ENCODE measurements at places on chromosomes 11 and 22.

DNA sequence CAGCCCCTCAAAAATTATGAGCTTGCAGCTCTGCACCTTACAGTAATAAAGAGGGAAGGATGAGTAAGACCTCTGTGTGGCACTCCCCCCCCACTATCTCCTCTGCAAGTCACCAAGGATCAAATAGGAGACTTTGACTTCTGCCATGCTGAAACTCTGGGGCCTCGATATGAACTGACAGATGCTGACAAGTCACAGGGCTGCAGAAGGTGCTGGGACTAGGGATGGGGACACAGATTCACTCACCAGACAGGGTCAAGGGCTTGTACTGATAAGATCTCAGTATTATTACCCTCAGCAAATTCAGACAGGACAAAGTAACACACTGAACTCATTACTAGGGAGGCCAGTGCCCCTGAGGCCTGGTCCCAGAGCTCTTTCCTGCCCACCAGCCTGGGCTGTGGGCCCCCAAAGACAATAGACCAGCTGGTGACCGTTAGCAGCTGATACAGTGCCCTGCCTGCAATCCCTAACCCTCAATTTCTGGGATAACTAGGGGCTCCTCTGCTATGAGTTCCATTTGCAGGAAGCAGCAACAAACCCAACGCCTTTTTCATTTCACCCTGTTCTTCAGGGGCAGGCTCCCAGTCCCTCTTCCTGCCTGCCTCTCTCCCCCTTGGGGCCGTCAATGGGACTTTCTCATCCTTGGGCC, 20.1 kb downstream of the TMPRSS13 start:
- DNase-seq = no peak

DNA sequence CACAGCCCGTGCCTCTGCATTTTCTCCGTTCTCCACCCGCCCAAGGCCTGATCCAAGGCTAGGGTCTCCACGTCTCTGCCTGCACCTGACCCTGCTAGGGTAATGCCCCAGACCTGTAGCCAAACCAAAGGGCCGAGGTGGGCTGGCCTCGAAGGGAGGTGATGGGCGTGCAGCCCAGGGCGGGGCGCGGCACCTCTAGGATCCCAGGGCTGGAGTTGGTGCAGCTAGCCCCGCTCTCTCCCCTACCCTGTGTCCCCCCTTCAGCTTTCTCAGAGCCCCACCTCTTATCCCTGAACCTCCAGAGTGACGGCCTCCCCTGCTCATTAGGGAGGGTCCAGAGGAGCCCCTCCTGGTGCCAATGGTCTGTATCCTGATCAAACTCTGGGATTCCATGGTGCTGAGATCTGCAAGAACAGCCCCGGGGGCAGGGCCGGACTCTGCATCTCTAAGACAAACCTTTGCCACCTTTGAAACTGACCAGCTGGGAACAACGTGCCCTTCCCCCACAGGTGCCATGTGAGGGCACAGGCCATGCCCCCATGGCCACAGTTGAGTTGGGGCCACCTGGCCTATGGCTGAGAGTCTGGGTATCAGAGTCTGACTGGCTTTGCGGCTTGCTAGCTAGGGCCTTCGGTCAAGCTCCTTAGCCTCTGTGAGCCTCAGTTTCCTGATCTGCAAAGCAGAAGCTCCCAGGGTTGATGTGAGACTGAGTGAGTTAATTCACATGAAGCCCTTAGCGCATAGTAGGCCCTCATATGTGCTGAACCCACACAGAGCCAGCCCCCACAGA, 23.1 kb upstream of the CBX7 start:
- no peak for DNase-seq

DNA sequence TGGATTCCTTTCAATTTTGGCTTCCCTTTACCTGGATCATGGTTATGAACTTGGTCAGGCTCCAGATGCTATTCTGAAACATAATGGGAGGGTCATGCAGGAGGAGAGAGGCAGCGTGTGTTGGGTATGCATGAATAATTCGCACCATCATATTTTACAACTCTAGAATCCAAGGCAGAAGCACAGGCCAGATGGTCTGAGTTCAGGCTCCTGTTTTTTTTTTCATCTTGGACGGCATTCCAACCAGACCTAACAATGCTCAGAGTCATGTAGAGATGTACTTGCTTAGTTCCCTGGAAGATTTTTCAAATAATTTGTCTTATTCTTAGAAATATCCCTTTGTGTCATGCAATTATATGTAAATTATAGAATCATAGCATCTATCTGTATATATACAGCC, 393.5 kb downstream of the JRKL start:
- DNase-seq = no peak

DNA sequence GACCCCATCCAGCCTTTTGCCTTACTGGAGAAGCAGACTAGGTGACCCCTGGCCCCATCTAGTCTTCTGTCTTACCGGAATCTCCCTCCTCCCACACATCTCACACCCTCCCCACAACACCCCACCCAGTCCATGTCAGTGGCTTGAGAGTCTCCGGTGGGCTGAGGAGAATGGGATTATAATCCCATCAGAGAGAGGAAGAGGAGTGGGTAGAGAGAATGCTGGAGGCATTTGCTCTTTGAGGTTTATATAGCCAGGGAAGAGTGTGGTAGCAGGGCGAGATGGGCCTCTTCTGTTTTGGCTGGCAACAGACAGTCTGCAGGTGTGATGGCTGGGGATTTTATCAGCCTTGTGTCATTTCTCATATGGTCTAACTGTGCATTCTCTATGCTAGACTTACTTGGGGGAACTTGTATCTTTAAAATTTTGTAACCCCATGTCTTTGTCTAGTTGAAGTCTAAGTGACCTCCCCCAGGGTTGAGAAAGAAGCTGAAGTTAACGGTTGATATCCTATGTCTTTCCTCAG, 50.3 kb downstream of the GRAMD1B start:
- no peak for DNase-seq
